ENCODE measurements at places on chromosomes 7 and 10.
A peak's percentile ranks its signal among the peaks of the same experiment; 100 is the strongest.

GRCh38 chr10:76918106-76918505 is 719.5 kb downstream of the KCNMA1 start:
- DNase-seq: no peak

DNA sequence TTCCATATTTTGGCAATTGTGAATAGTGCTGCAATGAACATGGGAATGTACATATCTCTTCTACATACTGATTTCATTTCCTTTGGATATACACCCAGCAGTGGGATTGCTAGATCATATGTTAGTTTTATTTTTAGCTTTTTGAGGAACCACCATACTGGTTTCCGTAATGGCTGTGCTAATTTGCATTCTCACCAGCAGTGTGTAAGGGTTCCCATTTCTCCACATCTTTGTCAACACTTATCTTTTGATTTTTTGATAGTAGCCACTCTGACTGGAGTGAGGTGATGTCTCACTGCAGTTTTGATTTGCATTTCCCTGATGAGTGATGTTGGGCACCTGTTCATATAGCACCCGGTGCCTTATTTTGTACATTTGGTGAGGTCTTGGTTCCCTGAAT is 519.6 kb downstream of the REEP3 start:
- no peak for DNase-seq

DNA sequence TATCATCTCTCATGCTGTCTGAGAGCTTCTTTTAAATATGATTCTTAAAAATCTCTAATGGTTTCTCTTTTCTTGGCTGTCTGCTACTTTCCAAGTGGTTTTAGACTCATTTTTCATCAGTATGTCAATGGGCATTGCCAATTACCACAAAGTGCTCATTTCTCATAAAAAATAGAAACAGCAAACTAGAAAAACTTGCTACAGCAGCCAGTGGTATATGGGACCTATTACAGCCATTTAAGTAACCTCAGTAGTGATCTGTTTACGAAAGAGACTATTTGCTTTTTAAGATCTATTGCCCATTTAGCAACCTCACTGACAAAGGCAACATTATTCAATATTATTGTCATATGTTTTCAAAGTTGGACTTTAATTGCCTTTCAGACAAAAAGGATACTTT is 207.1 kb upstream of the RHOBTB1 start:
- DNase-seq: no peak

DNA sequence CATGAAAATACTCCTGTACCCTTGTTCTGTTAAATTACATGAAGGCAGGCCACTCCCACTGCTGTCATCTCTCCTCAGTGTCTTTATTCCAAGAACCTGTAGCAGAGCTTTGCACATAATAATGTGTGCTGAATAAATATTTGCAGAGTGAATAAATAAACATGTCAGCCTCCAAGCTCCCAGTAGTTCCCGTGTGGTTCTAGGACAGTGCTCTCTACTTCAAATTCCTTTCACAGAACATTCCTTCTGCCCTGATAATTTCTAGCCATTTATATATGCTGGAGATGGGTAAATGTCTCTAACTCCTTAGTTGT is 20.3 kb upstream of the HYAL4 start:
- DNase-seq: no peak

DNA sequence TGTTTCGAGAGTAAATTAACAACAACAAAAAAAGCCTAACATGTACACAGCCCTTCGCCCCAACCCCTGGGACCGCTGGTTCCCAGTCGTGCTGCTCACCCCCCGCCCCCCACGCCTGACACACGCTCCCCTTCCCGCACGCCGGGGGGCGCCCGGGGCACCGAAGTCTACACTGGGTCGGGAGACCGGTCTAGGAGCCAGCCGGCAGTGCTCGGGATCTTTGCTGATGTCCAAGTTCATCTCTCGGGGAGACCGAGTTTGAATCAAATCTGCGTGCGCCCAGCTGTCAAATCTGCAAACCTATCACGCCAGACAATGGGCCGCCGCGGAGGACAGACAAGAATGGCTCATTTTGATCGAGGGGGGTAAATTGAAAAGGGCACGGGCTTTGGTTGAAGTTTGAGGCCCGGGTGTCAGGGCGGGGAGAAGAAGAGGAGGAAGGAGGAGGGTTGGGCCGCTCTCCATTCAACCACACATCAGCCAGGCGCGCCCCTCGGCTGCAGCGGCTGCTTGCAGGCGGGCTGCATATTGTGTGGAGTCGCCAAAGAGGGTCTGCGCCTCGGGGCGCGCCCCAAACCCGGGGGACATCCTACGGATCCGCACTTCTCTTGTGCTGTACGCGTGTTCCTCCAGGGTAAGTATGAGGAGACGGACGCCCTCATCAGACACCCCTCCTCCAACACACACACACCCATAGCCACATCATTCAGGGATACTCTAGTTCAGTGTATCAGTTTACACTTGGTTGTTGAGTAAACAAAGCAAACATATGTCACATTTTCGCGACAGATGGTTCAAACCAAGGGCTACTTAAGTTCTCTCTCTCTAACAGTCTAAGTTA is 1.3 kb upstream of the GFRA1 start:
- no peak for DNase-seq

DNA sequence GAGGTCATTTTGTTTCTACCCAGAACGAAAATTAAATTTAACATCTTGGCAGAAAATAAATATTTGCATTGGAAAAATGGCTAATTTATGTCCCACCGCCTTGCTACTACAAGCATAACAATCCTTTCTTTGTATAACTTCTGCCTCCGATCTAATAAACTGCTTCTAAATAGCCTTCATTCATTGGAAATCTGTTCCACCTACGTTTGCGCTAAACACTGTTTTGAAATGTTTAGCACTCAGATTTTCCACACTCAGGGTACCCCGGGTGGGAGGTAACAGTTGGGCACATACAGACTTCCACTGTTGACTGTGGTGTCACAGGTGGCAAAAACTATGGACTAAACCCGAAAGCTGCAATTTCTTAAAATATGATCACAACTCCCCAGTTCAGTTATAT is 96.4 kb downstream of the FGFR2 start:
- no peak for DNase-seq

DNA sequence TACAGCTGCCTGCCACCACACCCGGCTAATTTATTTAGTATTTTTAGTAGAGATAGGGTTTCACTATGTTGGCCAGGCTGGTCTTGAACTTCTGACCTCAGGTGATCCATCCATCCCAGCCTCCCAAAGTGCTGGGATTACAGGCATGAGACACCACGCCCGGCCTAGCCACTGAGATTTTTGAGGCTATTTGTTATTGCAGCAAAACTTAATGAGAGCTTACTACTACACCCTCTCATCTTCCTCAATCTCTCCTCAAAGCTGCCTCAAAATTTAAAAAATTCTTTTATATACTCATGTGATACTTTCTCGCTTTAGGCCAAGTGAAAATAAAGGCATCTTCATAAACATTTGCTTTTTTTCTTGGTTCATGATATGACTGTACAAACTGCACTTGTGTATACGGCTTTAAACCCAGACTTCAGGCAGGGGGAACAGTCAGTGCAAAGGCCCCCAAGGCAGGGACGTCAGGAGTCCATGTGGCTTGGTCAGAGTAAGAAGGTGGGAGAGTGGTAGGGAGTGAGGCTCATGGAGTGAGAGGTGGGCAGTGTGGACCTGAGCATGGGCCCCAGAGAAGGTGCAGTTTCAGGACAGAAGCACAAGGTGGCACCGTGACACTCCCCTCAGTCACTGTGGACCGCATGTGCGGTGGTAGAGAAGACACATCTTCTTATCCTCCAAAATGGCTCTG is 55.5 kb downstream of the SYPL1 start:
- DNase-seq: peak; percentile 41

DNA sequence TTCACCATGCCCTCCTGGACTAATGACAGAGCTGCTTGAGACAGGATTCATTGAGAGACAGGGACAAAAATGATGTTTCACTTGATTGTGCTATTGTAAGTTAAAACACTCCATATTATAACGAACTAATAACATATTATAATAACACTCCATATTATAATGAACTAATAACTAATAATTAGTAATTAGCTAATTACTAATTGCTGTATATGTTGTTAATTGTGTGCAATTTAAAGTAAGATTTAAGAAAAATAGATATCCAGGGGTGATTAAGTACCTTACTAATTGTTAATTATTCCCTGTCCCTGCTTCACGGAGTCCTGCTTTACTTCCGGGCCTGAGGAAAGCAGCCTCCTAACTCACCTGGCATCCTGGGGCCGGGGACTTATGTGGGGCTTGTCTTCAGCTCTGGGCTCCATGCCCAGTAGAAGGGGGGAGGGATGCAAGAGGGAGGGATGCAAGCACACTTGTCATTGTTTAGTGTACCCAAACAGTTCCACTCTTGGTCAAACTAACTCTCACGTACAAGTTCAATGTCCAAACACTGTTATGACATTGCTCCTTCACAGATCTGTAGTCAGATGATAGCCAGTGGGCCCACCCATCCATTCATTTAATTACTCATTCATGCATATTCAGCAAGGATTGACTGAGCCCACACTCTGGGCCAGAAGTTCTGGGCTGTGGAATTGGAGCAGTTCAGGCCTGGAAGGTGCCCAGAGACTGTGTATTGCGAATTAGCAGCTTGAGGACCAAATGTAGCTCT is 53.8 kb downstream of the COL13A1 start:
- DNase-seq: no peak

DNA sequence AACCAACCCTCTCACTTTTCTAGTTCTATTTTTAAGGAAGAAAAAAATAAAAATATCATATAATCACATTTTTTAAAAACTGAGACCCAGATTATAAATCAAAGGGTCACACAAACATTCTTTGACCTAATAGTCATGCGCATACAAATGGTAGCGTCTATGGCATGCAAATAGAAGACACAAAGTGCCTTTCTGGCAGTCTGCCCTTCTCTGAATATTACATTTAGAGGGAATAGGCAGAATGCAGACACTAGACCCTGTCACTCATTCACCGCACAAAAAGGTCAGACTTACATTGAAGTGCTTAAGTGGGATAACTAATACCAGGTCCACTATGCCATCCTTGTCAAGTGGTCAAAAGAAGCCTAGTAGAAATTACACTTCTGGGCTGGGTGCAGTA is 26.5 kb upstream of the FHIP2A start:
- no peak for DNase-seq

GRCh38 chr10:111486346-111486745 is 409.5 kb downstream of the ADRA2A start:
- DNase-seq: no peak

- no peak for DNase-seq
These were observed 256.6 kb downstream of the ZWINT start for GRCh38 chr10:56104487-56104886.

DNA sequence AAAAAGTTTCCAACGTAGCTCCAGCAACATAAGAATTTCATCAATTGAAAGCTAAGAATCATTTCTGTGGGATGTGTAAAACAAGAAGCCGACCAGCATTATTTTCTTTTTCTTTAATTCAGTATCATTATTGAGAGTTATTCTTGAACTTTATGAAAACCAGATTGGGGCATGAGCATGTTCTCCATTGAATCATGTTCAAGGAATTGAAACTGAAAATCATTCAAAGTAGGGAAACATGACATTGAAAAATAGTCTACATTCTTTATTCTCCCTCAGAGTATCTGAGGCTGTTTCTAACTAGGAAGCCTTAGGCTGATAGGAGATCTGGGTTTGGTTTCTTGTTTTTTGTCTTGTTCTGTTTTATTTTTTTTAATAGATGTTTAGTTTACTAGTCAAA is 253.7 kb downstream of the DYNC1I1 start:
- no peak for DNase-seq

- DNase-seq: no peak
These were observed 19.4 kb downstream of the HIPK2 start for GRCh38 chr7:139758388-139758787.

GRCh38 chr10:21724687-21725367 is 190.8 kb downstream of the MLLT10 start:
- DNase-seq: no peak

DNA sequence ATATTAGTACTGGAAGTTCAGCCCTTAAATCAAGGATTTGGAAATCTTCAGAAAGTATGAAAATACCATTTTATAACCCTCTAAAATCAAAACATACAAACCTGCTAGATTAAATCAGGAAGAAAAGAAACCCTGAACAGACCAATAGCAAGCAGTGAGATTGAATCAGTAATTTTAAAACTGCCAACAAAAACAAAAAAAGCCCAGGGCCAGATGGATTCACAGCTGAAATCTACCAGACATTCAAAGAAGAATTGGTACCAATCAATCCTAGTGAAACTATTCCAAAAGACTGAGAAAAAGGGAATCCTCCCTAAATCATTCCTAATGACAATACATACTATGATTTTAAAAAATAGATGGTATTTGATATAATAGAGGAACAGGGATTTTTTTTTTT is 70.1 kb downstream of the MCU start:
- DNase-seq: no peak
